ENCODE measurements at places on chromosomes 1 and 21. TPM values are rescaled to one million over a fixed set of nuclear protein-coding genes. Genes with fewer than 3 reads are reported as not detected.

- no peak for DNase-seq
These were observed 133.8 kb upstream of the ZBTB40 start for GRCh38 chr1:22317920-22318243.

Gene LCE2A
- not detected for polyA plus RNA-seq

- no peak for DNase-seq
These were observed 12.1 kb downstream of the IFNAR2 start for GRCh38 chr21:33241846-33242245.

- DNase-seq = no peak
These were observed 115.8 kb upstream of the PBX1 start for GRCh38 chr1:164443166-164443565.

DNA sequence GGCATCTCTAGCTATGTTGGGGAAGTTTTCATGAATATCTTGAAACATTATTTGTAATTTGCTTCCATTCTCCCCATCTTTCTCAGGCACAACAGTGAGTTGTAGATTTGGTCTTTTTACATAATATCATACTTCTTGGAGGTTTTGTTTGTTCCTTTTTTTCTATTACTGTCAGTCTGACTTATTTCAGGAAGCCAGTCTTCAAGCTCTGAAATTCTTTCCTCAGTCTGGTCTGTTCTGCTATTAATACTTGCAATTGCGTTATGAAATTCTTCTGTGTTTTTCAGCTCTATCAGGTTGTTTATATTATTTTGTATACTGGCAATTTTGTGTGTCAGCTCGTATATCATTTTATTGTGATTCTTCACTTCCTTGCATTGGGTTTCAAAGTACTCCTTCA, 424.6 kb upstream of the PTBP2 start:
- no peak for DNase-seq

- peak; percentile 86 for DNase-seq
These were observed 10.8 kb upstream of the AHDC1 start for GRCh38 chr1:27614625-27615344.

DNA sequence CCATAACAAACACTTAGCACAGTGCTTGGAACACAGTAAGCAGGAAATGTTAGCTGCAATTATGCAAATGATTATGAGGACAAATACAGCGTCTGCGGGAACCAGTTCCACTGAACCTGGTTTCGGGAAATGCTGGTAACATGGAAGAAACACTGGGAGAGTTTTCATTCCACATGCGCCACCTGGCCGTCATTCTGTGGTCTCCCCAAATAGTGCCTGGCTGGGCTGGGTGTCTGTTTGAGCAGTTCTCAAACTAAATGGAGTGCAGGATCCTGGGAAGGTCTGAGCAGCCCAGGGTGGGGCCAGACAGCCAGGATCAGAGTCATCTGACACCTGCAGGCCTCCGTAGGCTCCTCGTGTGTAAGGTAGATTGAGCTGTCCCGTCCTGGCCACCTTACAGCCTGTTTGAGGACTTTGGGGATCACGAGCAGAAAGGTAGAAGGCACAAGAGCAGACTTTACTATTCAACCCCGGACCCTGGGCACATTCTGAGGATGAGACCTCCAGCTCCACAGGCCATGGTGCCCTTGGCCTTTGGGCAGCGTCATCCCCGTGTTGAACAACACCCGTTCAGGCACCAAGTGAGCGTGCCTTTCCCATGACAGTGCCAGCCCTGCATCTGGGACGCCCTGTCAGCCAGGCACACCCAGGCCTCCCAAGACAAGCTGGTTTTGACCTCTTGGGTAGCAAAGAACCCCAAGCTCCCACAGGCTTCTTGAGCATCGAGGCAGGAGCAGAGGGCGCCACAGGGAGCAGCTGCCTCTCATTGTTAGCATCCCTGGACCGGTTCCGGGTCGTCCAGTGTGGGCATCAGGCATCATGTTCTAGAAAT, 101.9 kb downstream of the PRDM2 start:
- no peak for DNase-seq

Gene VAV3
- polyA plus RNA-seq = 61.6 TPM

Gene OR2L2
- polyA plus RNA-seq = not detected

Measured in kidney (tissue), 22 donors.